ENCODE measurements at places on chromosomes 3 and 15.

DNA sequence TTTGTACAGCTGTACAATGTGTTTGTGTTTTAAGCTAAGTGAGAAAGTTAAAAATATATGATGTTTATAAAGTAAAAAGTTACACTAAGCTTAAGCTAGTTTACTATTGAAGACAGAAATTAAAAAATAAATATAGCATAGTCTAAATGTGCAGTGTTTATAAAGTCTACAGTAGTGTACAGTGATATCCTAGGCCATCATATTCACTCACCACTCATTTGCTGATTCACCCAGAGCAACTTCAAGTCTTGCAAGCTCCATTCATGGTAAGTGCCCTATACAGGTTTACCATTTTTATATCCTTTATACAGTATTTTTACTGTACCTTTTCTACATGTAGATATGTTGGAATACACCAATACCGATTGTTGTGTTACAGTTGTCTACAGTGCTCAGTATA is 553.2 kb upstream of the TBL1XR1 start:
- DNase-seq = no peak

DNA sequence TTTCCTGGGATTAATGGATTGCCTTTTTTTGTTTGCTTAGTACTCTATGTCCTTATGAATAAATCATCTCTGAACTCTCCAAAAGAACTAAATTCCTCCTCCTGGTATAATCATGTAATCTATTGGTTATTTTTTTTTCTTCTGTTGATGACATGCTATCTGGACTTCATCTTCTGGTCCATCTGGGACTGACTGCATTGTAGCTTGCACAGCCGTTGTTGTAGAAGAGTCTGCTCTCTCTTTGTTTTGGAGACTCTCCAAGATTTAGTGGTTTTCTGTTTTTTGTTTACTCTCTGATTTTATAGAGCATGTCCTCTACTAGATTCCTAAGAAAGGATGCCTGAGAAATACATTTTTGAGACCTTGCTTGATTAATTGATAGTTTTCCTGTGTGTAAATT is 19.1 kb downstream of the IREB2 start:
- no peak for DNase-seq

DNA sequence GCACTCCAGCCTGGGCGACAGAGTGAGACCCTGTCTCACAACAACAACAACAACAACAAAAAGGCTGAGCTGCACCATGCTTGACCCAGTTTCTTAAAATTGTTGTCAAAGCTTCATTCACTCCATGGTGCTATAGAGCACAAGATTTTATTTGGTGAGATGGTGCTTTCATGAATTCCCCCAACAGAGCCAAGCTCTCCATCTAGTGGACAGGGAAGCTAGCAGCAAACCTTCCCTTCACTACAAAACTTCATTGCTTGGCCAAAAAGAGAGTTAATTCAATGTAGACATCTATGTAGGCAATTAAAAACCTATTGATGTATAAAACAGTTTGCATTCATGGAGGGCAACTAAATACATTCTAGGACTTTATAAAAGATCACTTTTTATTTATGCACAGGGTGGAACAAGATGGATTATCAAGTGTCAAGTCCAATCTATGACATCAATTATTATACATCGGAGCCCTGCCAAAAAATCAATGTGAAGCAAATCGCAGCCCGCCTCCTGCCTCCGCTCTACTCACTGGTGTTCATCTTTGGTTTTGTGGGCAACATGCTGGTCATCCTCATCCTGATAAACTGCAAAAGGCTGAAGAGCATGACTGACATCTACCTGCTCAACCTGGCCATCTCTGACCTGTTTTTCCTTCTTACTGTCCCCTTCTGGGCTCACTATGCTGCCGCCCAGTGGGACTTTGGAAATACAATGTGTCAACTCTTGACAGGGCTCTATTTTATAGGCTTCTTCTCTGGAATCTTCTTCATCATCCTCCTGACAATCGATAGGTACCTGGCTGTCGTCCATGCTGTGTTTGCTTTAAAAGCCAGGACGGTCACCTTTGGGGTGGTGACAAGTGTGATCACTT is 2.0 kb downstream of the CCR5 start:
- no peak for DNase-seq

DNA sequence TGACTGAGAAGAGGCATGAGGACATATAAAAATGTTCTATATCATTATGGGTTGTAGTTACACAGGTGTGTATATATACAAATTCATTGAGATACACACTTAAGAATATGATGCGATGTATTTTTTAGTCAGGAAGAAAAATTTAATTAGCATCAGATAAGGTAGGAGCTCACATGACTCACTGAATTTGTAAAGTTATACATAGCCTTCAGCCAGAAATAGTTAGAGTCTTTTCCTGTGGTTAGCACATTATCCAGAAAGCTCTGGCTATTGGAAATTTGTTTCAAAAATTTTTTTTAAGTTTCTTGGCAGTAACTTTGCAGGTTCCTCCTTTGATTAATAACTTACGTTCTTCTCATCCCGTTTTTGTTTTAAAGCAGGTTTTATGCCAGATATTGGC is 88.6 kb downstream of the STT3B start:
- no peak for DNase-seq

GRCh38 chr3:129688271-129688895 is 81.9 kb upstream of the PLXND1 start:
- peak; percentile 69 for DNase-seq

DNA sequence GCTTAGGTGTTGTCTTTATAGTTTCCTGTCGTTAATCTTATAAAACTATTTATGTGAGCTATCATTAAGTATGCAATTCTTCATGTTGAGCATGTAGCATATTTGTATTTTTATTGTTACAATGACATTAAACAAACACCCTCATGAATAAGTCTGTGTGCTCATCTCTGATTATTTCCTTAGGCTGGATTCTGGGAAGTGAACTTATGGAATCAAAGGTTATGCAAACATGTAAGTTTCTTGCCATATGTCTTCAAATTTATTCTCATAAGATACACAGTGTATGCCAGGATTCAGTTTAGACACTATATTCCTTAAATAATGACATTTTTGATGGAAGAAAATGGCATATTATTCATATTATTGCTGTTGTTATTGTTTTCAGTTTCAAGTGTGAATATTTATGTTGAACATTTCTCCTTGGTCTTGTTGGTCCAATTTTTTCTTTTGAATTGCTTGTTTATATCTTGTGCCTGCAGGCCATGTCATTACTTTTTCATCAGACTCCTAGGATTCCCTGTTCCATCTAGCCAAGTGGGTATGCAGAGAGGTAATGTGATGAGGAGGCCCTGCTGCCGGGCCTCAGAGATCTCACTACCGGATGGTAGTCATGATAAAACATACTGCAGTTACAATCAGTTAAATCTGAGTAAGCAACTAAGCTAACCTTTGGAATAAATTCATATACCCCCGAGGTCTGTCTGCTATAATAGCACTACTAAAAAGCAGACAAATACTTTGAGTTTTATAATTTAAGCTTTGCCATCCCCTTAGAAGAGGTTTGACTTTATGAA is 684.3 kb upstream of the SGO1 start:
- no peak for DNase-seq

- DNase-seq = no peak
Observed at GRCh38 chr3:3119393-3119851, 7.3 kb upstream of the TRNT1 start.

DNA sequence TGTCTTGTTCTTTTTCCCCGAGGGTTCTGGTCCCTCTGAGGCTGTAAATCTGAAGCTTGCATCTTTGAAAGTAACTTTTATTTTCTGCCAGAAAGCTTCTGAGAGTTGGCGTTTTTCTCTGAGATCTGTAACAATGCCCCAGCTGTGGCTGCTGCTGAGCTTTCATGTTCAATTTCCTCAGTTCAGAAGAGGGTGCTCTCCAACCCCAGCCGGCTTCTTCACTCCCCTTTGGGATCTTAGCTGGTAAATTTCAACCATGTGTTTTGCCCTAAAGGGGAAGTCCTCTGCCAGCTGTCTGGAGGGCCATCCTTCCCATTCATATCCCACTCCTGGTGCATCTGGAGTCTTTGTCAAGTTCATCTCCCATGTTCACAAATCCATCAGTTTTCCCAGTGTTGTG is 18.3 kb upstream of the CFAP100 start:
- DNase-seq = no peak

- no peak for DNase-seq
Observed at GRCh38 chr3:70757658-70758057, 445.2 kb upstream of the MDFIC2 start.

- no peak for DNase-seq
Observed at GRCh38 chr3:148884261-148884660, 19.2 kb downstream of the CPA3 start.

- DNase-seq = no peak
Observed at GRCh38 chr3:62109534-62109933, 263.8 kb downstream of the FEZF2 start.

- peak; percentile 99 for DNase-seq
Observed at GRCh38 chr3:121592856-121593702, at the start of gene FBXO40. TSS of gene FBXO40 (plus strand) at chr3:121593379. CDS start at chr3:121620576, 27,197 bp downstream.

DNA sequence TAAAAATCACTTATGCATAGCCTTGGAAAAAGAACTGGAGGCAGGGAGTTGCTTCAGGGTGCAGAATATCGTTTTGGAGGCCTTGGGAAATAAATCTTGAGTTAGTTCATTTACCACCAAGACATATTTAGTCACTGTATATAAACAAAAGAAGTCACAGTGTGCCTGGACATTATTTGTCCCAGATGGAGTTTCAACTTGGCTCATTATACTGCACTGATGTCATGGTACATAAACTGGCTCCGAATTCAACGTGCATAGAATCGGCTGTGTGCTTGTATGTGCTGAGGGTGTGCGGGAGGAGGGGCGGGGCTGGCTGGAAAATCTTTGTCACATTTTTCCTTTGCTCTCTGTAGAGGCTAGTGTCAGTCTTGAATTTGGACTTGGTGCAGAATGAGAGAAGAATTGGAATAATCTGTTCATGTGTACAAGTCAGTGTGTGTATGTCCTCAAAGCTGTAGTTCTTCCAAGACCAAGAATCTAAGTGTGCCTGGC is 86.6 kb downstream of the FNDC3B start:
- DNase-seq = no peak

- DNase-seq = no peak
Observed at GRCh38 chr3:77236118-77236517, 196.2 kb downstream of the ROBO2 start.

- no peak for DNase-seq
Observed at GRCh38 chr15:81157195-81157938, 23.3 kb downstream of the CFAP161 start.

- DNase-seq = no peak
Observed at GRCh38 chr15:66883284-66883911, 181.4 kb downstream of the SMAD6 start.

GRCh38 chr15:65344214-65344913 is 33.4 kb downstream of the IGDCC3 start:
- no peak for DNase-seq

DNA sequence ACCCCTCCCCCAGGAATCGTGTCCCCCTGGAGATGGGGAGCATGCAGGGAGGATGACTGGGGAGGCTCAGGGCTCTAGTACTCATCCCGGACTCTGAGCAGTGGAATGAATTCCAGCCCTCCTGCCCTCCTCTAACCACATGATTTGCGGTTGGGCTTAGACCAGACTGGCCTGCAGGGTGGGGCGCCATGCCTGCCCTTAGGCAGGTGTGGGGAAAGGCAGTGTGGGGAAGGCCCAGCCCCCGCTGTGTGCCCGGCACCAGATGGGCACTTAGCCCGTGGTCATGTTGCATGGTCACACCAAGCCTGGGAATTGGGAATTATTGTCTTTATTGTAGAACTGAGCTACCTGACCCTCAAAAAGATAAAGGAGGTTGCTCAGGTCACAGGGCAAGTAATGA is 283.8 kb downstream of the TLE3 start:
- DNase-seq = no peak

- no peak for DNase-seq
Observed at GRCh38 chr3:123186695-123187094, 15.0 kb upstream of the SEC22A start.
